ENCODE measurements at places on chromosomes 3 and 15. TPM values are rescaled to one million over a fixed set of nuclear protein-coding genes. Genes with fewer than 3 reads are reported as not detected.

OR5H2 gene
- total RNA-seq, result not detected

DUOXA1 gene
- not detected for total RNA-seq

FMN1 gene
- 5.5 TPM for total RNA-seq

GRCh38 chr3:14222900-14223594 lies 44.4 kb downstream of the LSM3 start:
- no peak for DNase-seq

CXCR6 gene
- not detected for total RNA-seq
